ENCODE measurements at places on chromosomes 6 and 20.

GRCh38 chr6:99393366-99393697 is 663 bp downstream of the COQ3 start:
- no peak for DNase-seq

DNA sequence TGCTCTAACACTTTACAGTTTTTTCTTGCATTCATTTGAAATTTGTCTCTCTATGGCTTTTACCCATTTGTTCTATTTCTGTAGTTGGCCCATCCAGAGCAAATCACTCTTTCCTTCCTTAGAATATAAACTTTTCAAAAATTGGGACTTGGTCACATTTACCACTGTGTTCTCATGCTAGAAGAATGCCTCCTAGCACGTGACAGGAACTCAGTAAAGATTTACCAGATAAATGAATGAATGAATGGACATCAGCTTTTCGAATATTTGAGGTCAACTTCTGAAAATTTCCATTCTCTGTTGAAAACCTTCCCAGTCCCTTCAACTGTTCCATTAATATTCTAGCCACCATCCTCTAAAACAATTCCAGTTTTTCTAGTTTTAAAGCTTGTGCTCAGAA is 294.5 kb downstream of the CD83 start:
- no peak for DNase-seq

GRCh38 chr20:32988008-32988407 is 16.2 kb downstream of the SUN5 start:
- DNase-seq, result no peak

- no peak for DNase-seq
Measured at GRCh38 chr6:148416330-148416965, 73.8 kb downstream of the SASH1 start.

DNA sequence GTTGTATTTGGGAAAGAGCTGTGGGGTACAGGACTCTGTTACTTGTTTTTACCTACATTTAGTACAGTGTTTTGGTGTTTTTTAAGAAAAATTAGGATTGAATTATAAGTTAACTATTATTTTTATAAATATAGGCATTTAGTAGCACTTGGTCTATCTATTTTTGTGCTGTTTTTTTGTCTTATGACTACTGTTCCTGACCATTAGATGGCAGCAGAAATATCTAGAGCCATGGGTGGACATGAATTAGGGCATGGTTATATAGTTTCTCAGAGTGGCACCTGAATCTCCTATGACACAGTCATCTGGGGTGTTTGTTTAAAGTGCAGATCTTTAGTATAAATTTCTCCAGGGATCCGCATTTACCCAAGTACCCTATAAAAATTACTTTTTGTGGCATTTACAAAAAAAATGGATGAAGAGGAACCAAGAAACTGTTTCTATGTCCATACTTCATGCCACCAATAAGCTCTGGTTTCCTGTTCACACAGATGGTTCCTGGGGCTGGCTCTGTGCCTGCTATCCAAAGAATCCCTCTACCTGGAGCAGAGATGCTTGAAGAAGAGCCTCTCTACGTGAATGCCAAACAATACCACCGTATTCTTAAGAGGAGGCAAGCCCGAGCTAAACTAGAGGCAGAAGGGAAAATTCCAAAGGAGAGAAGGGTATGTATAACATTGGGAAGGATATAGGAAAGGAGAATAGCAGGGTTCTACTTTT is 19.8 kb downstream of the NFYA start:
- DNase-seq, result no peak

DNA sequence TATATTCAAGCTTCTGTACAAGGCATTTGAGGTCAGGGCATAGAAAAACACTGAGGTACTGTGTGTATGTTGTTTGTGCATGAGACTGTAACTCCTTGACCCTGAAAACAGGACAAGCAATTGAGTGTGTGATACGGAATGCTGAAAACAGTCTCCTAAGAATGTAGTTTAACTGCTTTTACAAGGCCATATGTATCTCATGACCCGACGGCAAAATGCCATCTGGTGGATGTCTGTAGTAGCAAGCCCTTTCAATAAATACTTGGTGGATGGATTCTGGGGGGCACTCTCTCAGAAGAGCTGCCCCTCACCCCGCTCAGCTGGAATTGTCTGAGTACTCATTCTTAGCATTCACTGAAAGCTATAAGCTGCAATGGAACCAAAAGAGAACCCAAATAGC is 69.3 kb upstream of the EYS start:
- no peak for DNase-seq

- DNase-seq, result no peak
Measured at GRCh38 chr6:27303613-27304272, 8.3 kb downstream of the POM121L2 start.

DNA sequence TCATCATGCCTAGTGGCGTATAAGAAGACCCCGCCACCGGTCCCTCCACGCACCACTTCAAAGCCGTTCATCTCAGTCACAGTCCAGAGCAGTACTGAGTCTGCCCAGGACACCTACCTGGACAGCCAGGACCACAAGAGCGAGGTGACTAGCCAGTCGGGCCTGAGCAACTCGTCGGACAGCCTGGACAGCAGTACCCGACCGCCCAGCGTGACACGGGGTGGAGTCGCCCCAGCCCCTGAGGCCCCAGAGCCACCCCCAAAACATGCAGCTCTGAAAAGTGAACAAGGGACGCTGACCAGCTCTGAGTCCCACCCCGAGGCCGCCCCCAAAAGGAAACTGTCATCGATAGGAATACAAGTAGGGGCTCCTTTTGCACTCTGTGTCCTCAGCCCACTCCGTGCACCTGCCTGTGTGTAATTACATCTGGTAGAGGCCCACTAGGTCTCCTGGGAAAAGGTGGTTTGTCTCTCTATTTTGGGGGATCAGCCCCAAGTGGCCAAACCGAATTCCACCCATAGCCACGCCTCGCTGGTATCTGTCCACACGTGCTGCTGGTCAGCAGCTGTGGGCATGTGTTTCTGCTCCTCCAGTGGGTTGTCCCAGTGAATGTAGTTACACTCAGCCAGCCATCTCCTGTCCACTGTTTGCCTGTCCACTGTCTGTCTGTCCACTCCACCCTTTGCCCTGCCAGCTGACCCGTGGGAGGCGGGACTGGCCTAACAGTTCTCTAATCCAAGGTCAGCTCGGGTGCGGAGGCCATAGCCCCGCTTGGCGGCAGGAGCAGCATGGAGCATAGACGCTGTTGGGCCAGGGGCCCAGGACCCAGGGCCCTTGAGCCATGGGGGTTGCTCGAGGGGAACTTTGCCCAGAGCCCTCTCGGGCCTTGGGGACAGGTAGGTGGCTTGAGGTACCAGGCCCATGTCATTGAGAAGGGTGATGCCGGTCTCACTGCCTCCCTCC is 44.3 kb upstream of the MYL9 start:
- no peak for DNase-seq

- DNase-seq, result no peak
Measured at GRCh38 chr20:25695532-25696370, 902 bp downstream of the ZNF337 start.

DNA sequence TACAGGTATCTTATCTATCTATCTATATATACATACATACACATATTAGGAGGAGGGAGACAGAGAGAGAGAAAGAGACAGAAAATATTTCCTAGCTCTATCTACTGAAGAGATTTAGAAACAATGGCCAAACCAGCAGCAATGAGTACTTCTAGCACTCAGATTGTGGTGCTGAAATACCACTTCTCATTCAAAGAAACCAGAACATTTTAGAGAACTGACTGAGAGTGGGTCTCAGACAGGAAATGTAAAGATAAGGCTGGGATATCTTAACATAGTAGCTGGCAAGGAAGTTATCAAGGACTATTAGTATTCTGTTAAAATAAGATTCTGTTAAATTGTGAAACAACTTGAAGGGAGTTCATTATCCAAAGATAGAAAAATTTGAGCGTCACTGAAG is 57.0 kb downstream of the DNAAF9 start:
- DNase-seq, result no peak

GRCh38 chr6:166433096-166433495 is 50.4 kb upstream of the MPC1 start:
- DNase-seq, result no peak

DNA sequence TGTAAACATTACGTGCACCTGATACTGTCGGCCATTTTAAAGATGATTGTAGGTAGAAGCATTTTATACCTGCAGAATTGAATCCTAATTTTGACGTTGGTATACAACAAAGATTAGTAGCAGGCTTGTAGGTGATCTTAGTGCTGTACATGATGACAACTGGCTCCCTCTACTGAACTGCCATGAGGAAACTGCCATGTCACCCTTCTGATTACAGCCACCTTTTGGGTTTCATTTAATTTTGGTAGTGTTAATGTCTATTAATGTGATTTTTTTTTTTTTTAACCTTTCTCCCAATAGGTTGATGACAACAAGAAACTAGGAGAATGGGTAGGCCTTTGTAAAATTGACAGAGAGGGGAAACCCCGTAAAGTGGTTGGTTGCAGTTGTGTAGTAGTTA is 2.3 kb downstream of the RPS12 start:
- DNase-seq, result no peak

DNA sequence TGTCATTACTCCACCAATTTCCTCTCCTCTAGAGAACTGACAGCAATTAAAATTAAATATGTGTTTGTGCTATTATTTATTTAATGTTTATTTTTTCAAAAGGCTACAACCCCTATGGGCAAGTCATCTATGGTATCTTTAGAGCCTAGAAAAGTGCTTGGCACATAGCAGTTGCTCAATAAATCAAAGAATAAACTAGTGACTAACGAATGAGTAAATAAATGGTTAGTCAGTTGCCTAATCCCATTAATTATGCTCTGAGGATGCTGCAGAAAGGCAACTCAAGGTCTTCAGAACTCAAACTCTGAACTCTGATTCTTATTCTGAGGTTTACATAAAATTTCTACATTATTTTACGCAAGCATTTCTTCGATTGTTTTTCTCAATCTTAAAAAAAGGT is 193.0 kb upstream of the TSHZ2 start:
- no peak for DNase-seq

DNA sequence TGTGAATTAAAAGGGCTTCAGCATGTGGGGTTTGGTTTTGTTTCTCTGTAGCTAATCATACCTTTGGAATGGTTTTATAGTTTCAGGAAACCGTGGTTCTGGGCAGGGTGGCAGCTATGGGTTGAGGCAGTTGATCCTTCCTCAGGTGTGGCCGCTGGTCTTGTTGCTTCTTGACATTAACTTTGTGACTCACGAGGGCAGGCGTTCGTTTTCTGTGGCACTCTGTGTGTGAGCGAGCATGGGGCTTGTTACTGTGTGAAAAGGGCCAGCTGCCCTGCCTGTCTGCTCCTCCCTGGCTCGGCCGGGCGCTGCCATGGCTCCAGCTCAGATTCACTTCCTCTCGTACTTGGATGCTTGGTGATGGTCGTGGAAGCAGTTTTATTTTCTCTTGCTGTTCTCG is 16.2 kb downstream of the DNAJC5 start:
- DNase-seq, result peak; percentile 95

- no peak for DNase-seq
Measured at GRCh38 chr6:81002126-81002525, 750.4 kb downstream of the TENT5A start.

- DNase-seq, result no peak
Measured at GRCh38 chr6:40692337-40692736, 105.2 kb upstream of the LRFN2 start.

GRCh38 chr6:169162752-169163407 is 90.8 kb downstream of the THBS2 start:
- peak; percentile 94 for DNase-seq

GRCh38 chr20:46797206-46797605 is 87.8 kb downstream of the SLC2A10 start:
- DNase-seq, result no peak

- no peak for DNase-seq
Measured at GRCh38 chr6:163828038-163828795, 413.7 kb downstream of the QKI start.

GRCh38 chr6:11232770-11233626 is 530 bp upstream of the NEDD9 start:
- no peak for DNase-seq

DNA sequence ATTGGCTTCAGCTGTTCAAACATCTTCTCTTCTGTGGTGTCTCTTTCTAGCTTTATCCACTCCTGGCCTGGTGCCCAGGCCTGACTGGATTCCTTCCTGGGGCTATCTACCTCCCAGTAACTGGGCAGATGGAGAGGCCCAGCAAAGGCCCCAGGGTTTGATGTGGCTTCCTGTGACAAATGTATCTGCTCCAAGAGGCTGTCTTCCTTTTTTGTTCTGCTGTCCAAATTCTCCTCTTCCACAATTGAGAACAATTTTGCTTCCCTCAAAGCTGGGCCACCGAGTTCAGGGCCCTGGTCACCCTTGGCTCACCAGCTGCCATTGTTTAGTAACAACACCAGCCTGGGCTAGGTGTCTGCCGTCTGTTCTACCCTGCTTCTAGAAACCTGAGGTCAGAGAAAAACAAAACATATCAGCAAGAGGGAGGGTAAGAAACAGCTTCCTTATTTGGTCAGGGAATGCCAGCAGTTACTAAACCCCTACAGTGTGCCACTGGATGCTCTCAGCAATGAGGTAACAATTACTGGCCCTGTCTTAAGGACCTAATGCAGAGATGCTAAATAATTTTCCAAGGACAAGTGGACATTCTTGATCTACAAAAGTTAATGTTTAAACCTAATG is 3.9 kb downstream of the ZFP57 start:
- no peak for DNase-seq

- DNase-seq, result no peak
Measured at GRCh38 chr6:3643921-3644738, 107.4 kb downstream of the PXDC1 start.

DNA sequence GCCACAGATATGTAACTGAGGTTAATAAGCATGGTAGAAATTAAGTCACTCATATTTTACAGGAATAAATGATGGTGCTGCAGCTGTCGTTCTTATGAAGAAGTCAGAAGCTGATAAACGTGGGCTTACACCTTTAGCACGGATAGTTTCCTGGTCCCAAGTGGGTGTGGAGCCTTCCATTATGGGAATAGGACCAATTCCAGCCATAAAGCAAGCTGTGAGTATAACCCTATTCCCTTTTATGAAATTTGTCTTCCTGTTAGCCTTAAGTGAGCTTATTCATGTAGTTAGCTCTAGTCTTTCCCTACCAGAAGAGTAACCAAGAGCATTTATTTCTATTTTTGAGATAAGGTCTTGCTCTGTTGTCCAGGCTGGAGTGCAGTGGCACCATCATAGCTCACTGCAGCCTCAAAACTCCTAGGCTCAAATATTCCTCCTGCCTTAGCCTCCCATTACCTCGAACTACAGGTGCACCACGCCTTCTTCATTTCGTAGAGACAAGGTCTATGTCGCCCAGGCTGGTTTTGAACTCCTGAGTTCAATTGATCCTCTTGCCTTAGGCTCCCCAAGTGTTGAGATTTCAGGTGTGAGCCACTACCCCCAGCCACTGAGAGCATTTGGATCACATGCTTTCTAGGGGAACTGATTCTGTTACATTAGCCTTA is 12.0 kb downstream of the TCP1 start:
- DNase-seq, result no peak

GRCh38 chr20:5967469-5967868 is 17.0 kb downstream of the MCM8 start:
- DNase-seq, result no peak

DNA sequence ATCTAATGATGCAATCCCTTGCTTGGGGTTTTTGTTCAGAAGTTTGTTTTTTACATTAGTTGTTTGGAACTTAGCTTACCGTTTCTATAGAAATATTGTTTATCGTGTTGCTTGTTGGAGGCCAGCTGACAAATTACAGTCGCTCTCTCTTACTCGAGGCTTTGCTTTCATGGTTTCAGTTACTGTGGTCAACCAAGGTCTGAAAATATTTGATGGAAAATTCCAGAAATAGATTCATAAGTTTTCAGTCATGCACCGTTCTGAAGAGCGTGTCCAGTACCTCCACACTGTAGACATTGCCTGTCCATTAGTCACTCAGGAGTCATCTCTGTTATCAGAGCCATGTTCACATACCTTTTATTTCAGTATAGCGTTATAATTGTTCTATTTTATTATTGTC is 47.9 kb downstream of the DEK start:
- peak; percentile 1 for DNase-seq

GRCh38 chr6:109295774-109296156 is 86.5 kb downstream of the CD164 start:
- no peak for DNase-seq

All from epithelial cell of prostate (primary cell).